NCI-H1694 (cell line): ENCODE measurements at places on chromosomes 5 and 9.

GRCh38 chr9:124520206-124520596 lies 13.0 kb upstream of the NR5A1 start:
- no peak for DNase-seq

- no peak for DNase-seq
Measured at GRCh38 chr5:109468288-109468676, 58.5 kb upstream of the PJA2 start.

DNA sequence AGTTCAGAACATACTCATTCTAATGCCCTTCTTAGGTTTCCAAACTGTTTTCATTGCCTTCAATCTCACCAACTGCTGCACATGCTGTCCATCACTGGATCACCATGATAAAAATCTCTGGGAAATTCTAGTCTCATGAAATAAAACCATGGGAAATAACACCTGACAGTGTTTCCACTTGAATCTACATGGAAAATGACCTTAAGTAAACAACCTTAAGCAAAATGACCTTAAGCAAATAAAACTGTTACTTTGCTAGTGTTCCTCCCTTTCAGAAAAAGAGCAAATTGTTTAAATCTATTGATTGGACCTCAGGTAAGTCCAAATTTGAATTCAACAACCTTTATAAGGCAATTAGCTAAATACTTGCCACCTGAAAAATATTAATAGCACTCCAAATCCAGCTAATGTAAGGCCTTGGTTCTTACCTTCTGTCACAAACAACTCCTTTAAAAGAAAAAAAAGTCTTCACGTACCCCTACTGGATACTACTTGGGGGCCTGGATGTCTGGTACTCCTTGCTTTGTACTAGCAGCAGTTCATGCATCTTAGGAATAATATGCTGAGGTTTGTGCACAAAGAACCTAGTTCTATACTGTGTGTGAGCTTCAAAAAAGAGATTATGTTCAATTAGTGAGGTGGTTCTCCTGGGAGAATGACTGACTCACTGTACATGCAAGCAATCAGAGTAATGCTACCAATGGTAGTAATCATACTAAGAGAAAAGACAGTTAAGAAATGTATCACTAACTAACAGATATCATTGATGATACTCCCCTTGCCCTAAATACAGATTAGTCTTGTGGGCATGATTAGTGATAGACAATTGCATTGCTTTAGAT lies 630.4 kb downstream of the PSAT1 start:
- no peak for DNase-seq

DNA sequence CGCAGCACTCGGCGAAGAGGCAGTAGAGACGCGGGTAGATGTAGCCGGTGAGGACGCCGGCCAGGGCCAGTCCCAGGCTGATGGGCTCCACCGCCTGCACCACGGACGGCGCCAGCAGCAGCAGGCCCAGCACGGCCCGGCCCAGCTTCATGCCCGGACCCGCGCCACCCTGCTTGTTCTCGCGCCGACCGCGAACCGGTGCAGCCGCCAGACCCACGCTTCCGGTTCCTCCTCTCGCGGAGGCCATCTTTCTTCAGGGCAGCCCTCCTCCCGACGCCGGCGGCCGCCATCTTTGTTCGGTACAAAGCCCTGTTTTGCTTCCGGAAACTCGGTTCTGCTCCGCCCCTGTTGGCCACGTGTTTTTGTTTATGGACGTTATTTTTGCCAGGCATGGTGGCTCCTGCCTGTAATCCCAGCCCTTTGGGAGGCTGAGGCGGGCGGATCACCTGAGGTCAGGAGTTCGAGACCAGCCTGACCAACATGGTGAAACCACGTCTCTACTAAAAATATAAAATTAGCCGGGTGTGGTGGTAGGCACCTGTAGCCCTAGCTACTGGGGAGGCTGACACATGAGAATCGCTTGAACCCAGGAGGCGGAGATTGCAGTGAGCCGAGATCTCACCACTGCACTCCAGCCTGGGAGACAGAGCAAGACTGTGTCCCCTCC lies at the start of gene TOR1A:
TOR1A (minus strand) TSS at position 202 of the 667 bp plus-strand sequence; CDS start at position 151, 51 bp downstream.
- DNase-seq, result peak; percentile 89

GRCh38 chr9:125568621-125569020 lies 138.4 kb downstream of the MAPKAP1 start:
- no peak for DNase-seq

GRCh38 chr5:117881426-117882230 lies 1106.7 kb downstream of the DTWD2 start:
- DNase-seq, result peak; percentile 83

- DNase-seq, result no peak
Measured at GRCh38 chr5:2381861-2382260, 369.6 kb downstream of the IRX2 start.

DNA sequence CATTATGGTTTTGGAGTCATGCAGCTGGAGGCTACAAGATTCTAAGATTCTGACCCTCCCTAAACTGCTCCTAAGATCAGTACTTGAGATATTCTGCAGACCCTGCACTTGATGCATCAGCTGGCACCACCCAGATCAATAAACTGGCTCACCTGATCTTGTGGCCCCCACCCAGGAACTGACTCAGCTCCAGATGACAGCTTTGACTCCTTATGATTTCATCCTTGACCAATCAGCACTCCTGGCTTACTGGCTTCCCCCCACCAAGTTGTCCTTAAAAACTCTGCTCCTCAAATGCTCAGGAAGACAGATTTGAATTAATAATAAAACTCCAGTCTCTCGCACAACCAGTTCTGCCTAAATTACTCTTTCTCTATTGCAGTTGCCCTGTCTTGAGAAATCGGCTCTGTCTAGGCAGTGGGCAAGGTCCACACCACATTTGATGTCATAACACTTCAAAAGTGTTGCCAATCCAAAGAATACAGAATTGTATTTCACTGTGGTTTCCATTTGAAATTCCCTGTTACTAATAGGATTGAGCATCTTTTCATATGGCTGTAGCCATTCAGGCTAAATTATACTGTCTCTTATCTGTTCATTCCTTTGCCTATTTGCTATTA lies 14.8 kb upstream of the SLC30A5 start:
- no peak for DNase-seq

- no peak for DNase-seq
Measured at GRCh38 chr9:127498298-127498697, 47.0 kb downstream of the LRSAM1 start.

- peak; percentile 62 for DNase-seq
Measured at GRCh38 chr5:14108170-14108996, 34.8 kb upstream of the TRIO start.

DNA sequence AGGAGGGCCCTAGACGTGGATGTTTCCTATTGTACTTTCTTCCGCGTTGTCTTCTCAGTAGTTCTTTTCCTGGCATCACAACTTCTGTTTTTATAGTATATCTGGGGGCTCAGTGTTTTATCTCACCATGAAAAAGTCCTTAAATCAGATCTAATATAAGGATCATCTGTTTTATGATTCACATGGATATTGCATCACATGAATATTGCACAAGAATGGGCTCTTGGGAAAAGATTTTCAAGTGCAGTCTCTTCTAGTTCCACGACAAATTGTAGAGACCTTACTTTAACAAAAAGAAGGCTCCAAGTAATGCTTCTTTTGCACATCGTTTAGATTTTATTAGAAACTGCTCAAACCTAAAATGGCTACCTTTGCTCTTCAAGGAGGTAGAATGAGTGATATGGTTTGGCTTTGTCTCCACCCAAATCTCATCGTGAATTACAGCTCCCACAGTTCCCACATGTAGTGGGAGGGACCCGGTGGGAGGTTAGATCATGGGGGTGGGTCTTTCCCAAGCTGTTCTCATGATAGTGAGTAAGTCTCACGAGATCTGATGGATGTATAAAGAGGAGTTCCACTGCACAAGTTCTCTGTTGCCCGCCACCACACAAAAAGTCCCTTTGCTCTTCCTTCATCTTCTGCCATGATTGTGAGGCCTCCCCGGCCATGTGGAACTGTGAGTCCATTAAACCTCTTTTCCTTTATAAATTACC lies 53.7 kb upstream of the FAM120A start:
- no peak for DNase-seq

- no peak for DNase-seq
Measured at GRCh38 chr5:9343146-9343850, 202.6 kb downstream of the SEMA5A start.

DNA sequence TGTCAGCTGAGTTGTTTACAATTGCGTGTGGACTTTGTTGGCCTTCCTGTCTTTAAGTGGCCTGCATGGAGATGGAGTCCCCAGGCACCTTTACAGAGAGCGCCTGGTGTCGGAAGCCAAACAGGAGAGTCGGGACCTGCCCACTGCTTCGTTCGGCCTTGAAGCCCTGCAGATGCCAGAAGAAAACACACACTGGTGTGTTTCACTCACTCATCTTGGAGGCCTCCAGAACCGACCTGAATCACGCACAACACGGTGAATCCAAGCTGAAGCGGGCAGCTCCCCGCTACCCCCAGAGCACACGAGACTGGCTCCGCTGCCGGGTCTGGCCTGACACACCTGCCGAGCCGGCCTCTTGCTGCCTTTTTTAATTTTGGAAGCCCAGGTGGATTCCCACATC lies 419.4 kb upstream of the IRX4 start:
- DNase-seq, result no peak
